Activated CD4-positive, alpha-beta memory T cell treated with anti-CD3 and anti-CD28 coated beads for 36 hours (primary cell): ENCODE measurements at places on chromosomes 7 and 10. TPM values are rescaled to one million over a fixed set of nuclear protein-coding genes. Genes with fewer than 3 reads are reported as not detected.

- peak overlapping the region; percentile 56 for H3K27ac ChIP-seq
- no peaks in the 10 kb centered on the region for H3K27me3 ChIP-seq
- peaks cover 23% of the 10 kb centered on the region for H3K4me1 ChIP-seq
- H3K4me3 ChIP-seq, result peak overlapping the region; percentile 77
- DNase-seq, result no peak
Measured at GRCh38 chr10:15253951-15254807, 85.7 kb upstream of the NMT2 start.

DNA sequence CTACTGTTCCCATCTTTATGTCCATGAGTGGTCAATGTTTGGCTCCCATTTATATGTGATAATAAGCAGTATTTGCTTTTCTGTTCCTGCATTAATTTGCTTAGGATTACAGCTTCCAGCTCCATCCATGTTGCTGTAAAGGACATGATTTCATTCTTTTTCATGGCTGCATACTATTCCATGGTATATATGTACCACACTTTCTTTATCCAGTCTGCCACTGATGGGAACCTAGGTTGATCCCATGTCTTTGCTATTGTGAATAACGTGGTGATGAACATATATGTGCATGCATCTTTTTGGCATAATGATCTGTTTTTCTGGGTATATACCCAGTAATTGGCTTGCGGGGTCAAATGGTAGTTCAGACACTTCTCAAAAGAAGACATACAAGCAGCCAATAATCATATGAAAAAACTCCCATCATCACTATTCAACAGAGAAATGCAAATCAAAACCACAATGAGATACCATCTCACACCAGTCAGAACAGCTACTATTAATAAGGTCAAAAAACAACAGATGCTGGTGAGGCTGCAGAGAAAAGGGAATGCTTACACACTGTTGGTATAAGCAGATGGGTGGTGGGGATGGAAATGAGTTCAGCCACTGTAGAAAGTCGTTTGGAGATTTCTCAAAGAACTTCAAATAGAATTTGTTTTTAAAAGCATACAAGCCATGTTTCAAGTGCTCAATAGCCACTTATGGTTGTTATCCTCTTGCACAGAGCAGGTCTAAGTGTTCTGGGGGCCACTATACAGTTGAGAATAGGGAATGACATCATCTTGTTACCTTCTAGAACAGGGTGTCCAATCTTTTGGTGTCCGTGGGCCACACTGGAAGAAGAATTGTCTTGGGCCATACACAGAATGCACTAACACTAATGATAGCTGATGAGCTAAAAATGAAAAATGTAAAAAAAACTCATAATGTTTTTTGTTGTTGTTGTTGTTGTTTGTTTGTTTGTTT lies 23.2 kb upstream of the SDK1 start:
- no peaks in the 10 kb centered on the region for H3K36me3 ChIP-seq
- no peak for DNase-seq
- H3K27ac ChIP-seq, result no peak overlapping the region
- H3K4me3 ChIP-seq, result no peak overlapping the region
- H3K4me1 ChIP-seq, result no peaks in the 10 kb centered on the region
- peaks cover 9% of the 10 kb centered on the region for H3K27me3 ChIP-seq

DNA sequence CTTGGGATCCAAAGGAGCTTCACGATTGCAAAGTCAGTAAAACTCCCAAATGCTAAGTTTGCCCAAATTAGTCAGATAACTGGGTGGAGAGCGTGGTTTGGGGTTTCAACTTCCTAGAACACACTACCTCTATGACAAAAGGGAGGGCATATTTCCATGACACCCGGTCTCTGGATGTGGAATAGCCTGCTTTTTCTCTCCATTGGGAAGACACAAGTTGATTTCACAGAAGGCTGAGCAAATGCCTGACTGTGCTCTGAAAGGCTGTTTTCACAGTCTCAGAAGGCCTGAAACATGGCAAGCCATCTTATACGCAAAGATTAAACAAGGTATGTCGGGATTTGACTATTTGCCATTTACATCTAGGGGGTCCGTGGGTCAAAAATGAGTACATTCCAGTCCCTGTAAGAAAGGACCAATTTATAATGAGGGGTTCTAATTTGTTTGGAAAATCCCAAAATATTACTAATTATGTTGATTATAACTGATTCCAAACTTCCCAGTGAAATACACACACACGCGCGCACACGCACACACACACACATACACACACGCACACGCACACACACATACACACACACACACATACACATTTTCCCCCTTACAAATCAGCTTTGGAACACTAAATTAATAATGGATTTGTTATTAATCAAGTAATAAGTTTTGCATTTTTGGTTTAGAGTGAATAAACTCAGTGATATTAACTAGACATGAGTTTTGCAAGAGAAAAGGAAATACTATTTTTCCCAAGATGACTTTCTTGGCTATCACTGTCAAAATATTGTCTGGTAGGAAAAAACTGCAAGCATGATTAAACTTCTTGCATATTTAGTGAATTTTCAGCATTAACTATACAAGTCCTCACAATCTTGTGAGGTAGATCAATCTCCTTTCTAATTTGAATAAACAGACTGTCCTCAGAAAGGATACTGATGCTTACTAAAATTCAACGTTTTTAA lies 105.0 kb downstream of the PRTFDC1 start:
- H3K4me3 ChIP-seq, result no peak overlapping the region
- no peak overlapping the region for H3K27ac ChIP-seq

DNA sequence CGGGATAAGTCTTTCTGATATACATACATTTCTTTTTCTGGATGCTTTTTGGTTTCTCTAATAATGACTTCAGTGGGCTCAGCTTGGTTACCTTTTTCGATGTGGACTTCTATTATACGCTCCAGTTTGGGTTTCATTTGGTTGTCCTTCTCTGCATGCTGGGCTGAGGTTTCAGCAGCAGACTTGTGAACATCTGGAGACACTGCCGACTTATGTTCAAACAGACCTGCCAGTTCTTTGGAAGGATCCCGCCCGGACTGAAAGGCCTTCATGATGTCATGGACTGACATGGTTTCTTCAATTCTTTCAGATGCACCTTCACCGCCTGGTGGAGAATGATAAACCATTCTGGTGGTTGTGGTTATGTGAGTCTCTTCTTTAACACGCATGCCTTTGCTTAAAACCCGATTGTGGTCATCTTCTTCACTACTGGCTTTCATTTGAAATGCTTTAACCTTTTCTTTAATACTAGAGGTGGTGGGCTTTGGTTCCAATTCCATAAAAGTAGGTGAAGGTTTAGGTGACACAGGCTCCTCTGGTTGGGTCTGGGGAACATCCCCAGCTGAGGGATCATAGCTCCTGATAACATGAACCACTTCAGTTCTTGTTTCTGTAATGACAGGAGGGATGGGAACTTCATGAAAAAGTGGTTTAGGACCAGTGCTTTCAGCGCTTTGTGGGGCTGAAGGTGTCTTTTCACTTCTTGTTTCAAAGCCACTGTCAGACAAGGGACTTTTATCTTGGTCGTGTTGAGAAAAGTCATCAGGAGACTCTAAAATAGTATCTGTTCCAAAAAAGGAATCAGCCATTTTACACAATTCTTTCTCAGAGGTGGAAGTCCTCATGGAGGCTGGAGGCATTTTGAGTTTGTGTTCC lies 167.7 kb upstream of the CCDC6 start:
- no peaks in the 10 kb centered on the region for H3K27me3 ChIP-seq
- H3K36me3 ChIP-seq, result peaks cover 23% of the 10 kb centered on the region
- no peak overlapping the region for H3K4me3 ChIP-seq
- no peaks in the 10 kb centered on the region for H3K4me1 ChIP-seq

GRCh38 chr10:28169525-28169924 lies 133.3 kb downstream of the MPP7 start:
- DNase-seq, result no peak
- no peaks in the 10 kb centered on the region for H3K36me3 ChIP-seq
- no peak overlapping the region for H3K27ac ChIP-seq
- peaks cover 15% of the 10 kb centered on the region for H3K4me1 ChIP-seq
- H3K27me3 ChIP-seq, result no peaks in the 10 kb centered on the region
- no peak overlapping the region for H3K4me3 ChIP-seq

- no peak overlapping the region for H3K27ac ChIP-seq
- H3K27me3 ChIP-seq, result peaks cover 2% of the 10 kb centered on the region
- H3K4me3 ChIP-seq, result no peak overlapping the region
- H3K4me1 ChIP-seq, result no peaks in the 10 kb centered on the region
- H3K36me3 ChIP-seq, result no peaks in the 10 kb centered on the region
- DNase-seq, result no peak
Measured at GRCh38 chr10:76640806-76641205, 996.8 kb downstream of the KCNMA1 start.

The AMPH gene
- not detected for total RNA-seq

DNA sequence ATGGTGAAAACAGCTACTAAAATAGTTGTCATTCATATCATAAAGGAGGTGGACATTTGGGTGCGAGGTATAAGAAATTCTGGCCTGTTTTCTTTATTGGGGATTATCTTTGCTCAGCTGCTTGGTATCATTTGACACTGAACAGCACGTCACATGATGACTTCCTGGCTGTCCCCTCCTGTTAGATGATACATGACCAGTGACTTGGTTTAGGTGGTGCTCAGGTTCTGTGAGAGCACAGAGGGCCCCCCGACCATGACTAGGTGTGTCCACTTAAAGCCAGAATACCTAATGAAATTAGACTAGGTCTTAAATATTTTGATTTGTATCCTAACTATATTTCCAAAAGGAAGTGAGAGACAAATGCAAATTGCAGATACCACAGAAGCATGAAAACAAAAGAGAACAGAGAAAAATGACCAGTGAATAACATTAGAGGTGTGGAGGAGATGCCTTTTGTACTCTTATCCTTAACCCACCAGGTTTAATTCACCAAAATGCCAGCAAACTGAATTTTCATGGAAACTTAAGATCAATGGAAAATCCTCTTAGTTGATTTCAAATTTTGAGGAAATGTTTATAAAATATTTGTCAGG lies 50.6 kb upstream of the GJD4 start:
- no peak for DNase-seq
- no peak overlapping the region for H3K4me3 ChIP-seq
- peaks cover 4% of the 10 kb centered on the region for H3K36me3 ChIP-seq
- no peak overlapping the region for H3K27ac ChIP-seq
- no peaks in the 10 kb centered on the region for H3K4me1 ChIP-seq
- no peaks in the 10 kb centered on the region for H3K27me3 ChIP-seq

DNA sequence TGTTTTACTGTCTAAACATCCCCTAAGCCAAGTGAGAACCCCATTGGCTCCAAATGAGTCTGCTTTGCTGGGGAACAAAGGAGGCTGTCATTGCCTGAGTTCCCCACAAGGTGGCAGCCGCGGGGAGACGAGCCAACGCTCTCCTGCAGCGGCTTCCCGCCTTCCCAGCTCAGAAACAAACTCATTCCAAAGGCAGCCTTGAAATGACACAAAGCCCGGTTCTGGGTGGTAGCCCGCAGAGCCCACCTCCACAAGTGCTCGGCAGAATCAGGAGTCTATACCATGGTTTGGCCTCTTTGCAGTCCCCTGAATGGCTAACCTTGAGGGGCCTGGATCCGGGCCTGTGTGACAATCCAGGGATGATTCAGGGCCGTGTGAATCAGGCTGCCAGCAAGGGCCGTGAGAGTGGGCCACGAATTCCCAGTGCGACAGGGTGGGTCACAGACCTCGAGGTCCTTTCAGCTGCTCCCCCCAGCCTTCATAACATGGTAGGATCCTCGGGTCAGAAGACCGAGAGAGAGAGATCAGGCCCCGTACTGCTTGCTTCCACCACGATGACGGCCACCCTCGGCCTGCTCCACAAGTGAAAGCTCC lies 79.7 kb downstream of the DLG5 start:
- H3K36me3 ChIP-seq, result no peaks in the 10 kb centered on the region
- no peak overlapping the region for H3K4me3 ChIP-seq
- no peaks in the 10 kb centered on the region for H3K4me1 ChIP-seq
- H3K27ac ChIP-seq, result no peak overlapping the region
- peak; percentile 74 for DNase-seq

DNA sequence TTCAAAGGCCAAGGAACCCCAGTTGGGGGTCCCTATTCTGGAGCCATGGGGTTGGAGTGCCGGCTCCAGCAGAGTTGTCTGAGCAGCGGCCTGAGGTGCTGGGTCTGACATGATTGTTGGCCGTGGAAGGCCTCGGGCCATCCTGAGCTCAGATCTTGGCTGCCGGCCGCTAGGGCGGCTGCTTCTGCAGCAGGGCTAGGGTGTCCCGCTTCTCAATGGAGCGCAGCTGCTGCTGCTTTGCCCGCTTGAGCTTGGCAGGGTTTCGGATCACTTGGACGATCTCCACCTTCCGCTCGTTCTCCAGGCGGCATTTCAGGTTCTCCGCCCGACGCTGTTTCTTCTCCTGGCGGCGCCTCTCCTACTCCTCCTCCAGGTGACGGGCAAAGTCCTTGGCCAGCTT lies 171.1 kb downstream of the HIBADH start:
- no peaks in the 10 kb centered on the region for H3K4me1 ChIP-seq
- no peak overlapping the region for H3K4me3 ChIP-seq
- H3K36me3 ChIP-seq, result no peaks in the 10 kb centered on the region

The ANKRD1 gene
- total RNA-seq, result not detected

- no peak overlapping the region for H3K4me3 ChIP-seq
- H3K36me3 ChIP-seq, result peaks cover 3% of the 10 kb centered on the region
- H3K4me1 ChIP-seq, result peaks cover 16% of the 10 kb centered on the region
- H3K27ac ChIP-seq, result no peak overlapping the region
- DNase-seq, result no peak
- peaks cover 1% of the 10 kb centered on the region for H3K27me3 ChIP-seq
Measured at GRCh38 chr10:27500096-27500495, 4.0 kb upstream of the RAB18 start.

DNA sequence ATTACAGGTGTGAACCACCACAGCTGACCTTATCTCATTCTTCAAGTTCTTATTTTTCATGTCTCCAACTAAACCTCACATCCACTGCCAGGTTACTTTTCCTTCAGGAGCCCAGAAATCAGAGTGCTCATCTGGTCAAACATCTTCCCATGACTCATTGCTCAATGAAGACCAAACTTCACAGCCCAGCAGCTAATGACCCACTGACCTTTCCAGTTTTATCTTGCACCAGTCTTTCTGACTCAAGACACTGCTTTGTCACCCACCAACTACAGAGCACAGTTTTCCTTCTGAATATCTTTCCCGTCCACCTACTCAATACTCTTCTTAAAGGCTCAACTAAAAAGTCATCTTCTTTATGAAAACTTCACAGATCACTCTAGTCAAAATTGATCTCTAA lies 245.1 kb downstream of the CHCHD3 start:
- peaks cover 23% of the 10 kb centered on the region for H3K36me3 ChIP-seq
- H3K4me3 ChIP-seq, result no peak overlapping the region
- no peak overlapping the region for H3K27ac ChIP-seq
- H3K27me3 ChIP-seq, result no peaks in the 10 kb centered on the region
- H3K4me1 ChIP-seq, result no peaks in the 10 kb centered on the region
- no peak for DNase-seq

DNA sequence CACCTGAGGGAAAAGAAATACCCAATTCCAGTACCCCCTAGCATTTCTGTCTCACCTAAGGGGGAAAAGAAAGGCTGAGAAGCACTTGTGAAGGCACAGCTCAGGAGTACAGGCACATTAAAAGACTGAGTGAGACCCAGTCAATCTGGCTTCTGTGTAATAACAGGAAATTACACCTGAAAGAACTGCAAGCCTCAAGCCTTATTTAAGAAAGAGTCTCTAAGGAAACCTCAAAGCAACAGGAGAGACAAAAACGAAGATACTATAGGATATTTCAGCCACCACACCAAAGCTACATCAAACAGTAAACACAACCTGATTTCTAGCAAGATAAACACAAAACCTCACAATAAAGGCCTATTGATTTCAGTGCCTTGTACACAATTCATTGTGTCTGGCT lies 69.6 kb upstream of the CDK1 start:
- DNase-seq, result no peak
- H3K4me1 ChIP-seq, result peaks cover 54% of the 10 kb centered on the region
- no peak overlapping the region for H3K4me3 ChIP-seq
- H3K27ac ChIP-seq, result peak overlapping the region; percentile 76
- no peaks in the 10 kb centered on the region for H3K27me3 ChIP-seq
- H3K36me3 ChIP-seq, result peaks cover 2% of the 10 kb centered on the region

GRCh38 chr7:33729726-33730125 lies 175.6 kb upstream of the BMPER start:
- H3K27me3 ChIP-seq, result no peaks in the 10 kb centered on the region
- no peaks in the 10 kb centered on the region for H3K4me1 ChIP-seq
- no peak overlapping the region for H3K4me3 ChIP-seq
- DNase-seq, result no peak
- H3K36me3 ChIP-seq, result peaks cover 6% of the 10 kb centered on the region
